Lung (tissue), 17 donors: ENCODE measurements at places on chromosomes 4 and X.

DNA sequence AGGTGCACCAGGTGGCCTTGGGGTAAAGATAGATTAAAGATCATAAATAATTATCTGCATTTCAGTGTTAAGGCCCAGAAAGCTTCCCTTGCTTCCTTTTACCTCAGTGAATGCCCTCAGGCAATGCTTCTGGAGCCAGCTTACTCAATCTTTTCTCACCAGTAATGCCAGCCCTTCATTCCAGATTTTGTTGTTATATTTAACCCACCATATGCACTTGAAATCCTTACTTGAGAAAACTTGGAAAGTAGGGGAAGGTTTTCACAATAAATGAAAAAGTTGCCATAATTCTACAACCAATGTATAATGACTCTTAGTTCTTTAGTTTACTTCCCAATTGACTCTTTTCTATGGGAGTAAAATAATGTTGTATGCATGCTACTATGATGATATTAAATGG is 17.1 kb upstream of the PBDC1 start:
- no peak for DNase-seq

DNA sequence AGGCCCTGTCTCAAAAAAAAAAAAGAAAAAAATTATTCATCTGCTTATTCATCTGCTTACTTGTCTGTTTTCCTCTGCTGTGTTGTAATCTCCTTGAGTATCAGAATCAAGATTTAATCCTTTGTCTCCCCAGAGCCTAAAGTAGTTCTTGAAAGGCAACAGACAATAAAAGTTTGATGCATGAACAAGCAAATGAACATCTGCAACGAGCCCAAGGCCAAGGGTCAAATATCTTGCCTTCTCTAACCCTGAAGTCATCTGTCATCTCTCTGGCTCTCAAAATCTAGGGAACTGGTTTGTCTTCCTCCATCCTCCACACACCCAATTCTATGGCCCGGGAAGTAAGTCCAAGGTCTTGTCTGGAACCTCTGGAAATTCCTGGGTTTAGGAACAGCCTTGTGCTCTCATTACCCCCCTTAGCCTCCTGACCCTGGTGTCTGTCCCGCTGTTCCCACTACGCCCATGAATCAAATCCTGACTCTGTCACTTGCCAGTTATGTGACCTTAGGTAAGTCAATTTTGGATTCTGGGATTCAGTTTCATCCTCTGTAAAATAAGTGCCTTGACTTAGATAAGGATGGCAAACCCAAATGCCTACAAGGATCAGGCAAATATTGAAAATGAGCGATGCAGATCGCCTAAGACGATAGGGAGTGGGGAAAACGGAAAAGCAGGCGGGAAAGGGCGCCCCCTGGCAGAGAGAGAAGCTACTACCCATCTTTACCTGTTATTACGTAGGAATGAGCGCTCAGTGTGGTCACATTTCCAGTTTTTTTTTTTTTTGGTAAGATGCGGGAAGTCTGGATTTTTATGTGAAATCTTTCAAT is 102.7 kb upstream of the DHX15 start:
- no peak for DNase-seq

DNA sequence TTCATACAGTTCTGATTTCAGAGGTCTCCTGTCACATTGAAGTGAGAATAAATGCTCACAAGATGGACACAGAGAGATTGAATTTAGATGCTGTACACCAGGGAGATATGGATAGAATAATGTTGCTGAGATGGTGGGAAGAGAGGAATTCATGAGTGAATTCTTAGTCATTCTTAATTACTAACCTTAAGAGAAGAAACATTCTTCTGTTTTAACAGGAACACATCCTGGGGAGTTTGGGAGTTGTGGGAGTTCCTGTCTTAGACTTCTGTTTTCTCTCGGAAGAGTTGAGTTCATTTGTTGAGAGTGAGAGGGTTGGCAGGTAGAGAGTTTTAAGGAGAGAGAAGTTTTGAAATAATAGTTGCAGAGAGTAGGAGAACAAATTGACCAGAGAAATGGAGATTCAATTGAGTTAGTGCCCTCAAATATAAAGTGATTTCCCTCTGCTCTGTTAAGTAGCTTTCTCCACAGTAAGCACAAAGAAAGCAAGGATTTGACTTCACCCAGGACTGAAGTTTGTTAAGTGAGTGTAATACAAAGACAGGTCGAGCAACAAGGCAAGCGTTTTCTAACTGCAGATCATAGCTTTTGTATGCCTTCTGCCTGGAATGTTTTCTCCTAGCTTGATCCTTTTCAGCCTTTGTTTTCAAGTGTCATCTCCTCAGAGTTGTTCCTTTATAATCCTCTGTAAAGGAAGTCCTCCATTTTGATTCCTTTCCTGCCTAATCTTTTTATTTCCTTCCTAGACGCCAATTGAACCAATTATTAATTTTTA is 205.9 kb downstream of the RAPGEF2 start:
- DNase-seq = no peak

DNA sequence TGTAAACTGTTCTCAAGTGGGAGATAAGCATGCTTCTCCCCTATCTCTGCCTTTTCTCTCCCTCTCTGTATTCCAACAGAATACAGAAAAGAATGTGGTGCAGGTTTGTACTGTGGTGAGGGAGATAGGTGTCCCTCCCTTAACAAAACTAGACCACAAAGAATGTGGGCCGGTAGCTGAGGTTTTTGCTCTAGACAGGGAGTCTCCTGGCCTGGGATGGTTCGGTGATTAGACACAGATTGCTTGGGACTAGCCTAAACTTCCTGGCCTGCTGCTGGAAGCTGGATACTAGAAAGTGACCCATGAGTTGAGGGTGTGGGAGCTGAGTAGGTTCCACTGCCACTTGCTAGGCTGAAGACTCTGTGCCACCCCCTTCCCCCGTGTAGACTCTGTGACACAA is 143.0 kb downstream of the CXXC4 start:
- DNase-seq = no peak

DNA sequence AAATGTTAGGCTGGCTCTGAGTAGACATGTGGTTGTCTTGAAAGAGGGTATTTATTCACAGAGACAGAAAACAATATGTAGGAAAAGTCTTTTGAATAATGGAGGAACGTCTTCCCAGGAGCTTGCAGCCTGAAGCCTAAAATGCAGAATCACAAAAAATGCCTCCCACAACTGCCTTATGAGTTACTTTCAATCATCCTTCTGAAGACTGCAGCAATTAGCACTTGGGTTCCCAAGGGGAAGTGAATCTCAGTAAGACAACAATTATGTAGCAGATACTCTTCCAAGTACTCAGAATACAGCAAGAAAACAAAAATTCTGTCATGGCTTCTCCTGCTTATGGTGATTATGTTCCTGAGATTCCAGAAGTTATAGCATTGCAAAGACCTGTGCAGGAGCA is 166.6 kb upstream of the TBL1X start:
- no peak for DNase-seq

DNA sequence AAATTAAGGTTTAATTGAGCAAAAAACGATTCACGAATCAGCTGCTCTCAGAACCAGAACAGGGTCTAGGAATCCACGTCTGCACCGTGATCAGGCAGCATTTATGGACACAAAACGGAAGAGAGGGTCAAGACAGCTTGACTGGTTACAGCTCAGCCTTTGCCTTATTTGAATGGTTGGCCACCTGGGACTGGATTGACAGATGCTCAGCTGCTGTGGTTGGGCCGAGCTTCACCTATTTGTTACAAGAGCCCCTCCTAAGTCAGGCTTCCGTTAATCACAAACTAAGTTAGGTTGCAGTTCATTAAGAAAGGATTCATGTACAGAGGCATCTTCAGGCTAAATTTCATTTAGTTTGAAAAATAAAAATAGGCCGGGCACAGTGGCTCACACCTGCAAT is 50.6 kb upstream of the MAN2B2 start:
- no peak for DNase-seq

DNA sequence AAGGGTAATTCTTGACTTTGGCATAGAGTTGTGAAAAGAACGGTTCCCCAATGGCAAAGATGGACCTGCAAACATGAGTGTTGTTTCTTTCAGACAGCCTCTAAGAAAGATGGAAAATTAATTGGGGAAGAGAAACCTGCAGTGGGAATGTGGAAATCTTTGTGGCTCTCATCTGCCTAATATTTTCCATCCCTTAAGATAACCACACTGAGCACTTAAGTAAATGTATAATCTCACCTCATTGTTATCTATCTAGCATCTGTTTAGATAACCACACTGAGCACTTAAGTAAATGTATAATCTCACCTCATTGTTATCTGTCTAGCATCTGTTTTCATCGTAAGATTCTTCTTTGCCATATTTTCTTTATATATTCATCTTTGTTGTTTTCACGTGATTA is 149.3 kb downstream of the NWD2 start:
- no peak for DNase-seq

DNA sequence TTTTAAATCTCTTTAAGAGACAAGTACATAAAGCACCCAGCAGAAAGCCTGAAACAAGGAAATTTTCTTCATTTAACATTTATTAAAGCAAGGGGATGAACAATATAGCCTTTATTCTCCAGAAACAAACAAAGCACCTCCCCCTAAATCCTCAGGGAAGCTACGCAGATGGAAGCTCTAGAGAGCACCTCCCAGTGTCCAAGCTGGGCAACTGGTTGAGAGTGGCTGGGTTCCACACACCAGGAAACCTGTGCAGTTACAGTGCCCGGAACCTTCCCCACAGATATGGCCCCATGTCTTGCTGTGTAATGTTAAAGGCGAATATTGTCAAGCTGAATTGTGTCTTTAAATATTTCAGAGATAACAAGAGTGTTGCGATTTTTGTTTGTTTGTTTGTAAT is 8.9 kb upstream of the TRIML1 start:
- DNase-seq = no peak

DNA sequence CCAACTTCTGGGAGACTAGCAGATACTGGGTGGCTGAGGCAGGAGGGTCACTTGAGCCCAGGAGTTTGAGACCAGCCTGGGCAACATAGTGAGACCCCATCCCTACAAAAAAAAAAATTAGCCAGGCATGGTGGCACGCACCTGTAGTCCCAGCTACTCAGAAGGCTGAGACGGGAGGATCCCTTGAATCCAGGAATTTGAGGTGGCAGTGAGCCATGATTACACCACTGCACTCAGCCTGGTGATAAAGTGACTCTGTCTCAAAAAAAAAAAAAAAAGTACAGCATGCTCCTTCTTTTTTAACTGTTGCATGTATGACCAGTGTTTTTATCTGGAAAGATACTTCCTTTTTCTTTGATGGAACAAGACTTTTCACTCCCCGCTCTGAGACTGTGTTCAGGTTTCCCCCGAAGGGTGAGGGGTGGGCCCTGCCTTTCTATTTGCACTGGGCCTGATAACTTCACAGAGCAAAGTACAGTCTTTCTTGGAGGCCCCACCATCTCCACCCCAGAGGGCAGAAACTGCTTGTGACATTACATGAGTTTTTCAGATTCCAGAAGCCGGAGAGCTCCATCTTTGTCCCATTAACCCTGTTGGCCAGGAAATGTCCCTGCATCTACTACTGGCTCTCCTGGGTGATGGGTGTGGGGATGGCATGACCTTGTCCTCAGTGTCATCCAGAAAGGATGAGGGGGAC is 35.2 kb downstream of the NYX start:
- no peak for DNase-seq

- no peak for DNase-seq
Measured at GRCh38 chrX:119880076-119880475, 8.4 kb downstream of the NDUFA1 start.

DNA sequence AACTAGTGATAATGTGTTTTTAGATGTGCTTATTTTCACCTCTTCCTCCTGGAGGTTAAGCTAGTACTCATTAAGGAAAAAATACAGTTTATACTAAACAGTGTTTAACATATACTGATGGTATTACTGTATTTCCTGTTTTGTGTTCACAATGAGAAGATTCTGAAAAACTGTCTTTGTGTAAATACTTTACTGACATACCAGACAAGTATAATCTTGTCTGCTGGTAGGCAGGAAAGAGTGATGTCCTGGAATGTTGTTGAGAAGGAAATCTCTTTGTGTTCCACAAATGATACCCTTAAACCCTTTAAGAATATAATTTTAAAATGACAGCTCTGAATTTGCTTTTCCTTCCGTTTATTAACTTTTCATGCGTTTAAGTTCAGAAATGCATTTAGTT is 205.5 kb upstream of the NUDT6 start:
- peak; percentile 27 for DNase-seq

- DNase-seq = no peak
Measured at GRCh38 chr4:183610033-183610432, 49.0 kb downstream of the RWDD4 start.

DNA sequence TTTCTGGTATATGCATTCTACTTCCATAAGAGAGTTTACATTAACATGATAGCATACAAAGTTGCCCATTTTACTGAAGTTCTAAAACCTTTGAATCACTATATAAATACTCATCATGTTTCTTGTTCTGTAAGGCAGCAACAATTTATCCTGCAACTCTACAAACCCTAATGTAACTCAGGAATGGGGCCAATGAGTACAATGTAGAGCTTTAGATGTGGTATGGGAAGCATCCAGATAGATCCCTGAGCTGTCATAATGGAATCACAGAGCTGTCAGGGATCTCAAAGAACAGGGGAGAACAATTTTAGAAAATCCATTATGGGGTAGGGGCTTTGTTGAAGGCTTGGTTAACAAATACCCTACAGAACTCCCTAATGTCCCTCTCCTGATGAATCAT is 88.5 kb downstream of the DCUN1D4 start:
- DNase-seq = no peak

DNA sequence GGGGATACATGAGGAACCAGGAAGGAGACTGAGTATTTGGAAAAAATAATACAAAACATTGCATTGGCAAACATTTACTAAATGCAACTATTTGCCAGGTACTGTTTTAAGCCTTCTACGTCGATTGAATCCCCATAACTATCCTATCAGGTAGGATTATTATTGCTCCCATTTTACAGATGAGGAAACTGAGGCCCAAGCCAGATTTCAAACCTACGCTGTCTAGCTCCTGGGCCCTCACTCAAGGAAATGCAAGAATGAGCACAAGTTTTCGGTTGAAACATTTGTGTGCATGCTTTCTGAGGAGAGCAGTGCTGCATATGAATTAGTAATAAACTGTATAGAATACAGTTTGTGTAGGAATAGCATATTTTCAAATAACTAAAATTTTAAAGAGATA is 206.7 kb downstream of the CEP135 start:
- no peak for DNase-seq

- DNase-seq = no peak
Measured at GRCh38 chrX:149521438-149521837, 16.3 kb upstream of the IDS start.

DNA sequence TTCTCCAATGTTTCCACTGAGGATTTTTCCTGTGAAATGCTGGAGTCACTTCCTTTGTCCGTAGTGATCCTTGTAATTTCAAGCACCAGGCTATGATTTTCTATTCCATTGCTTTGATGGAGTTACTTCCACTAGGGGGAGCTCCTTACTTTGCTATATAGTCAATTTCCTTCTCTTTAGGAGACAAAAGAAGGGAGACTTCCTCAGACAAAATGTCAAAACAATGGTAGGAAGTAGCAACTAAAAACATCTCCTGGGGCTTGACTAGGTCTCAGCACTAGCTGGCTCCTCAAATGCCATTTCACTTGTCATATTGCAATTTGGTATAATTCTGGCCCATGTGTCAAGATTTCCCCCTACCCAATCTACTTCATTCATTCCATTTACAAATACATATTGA is 24.1 kb downstream of the ZCCHC12 start:
- peak; percentile 80 for DNase-seq

DNA sequence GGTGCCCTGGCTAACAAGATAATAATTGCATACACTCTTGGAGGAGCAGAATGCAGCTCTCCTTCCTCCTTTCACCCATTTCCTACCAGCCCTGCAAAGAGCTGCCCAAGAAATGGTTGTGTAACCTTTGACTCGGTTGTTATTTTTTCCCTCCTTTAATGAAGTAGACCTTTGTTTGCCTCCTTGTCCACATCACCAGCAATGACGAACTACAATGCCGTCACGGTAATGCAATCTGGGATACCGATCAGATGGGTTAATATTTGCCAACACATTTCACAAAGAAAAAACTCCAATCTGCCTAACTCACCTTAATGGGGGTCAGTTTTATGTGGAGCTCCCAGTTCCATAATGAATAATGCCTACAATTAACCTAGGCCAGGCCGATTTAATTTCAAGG is 32.0 kb downstream of the GPRIN3 start:
- no peak for DNase-seq
